ENCODE measurements at places on chromosomes 2 and 18.

- no peak for DNase-seq
Observed at GRCh38 chr2:120396013-120396860, 50.3 kb downstream of the INHBB start.

- DNase-seq, result no peak
Observed at GRCh38 chr2:188158337-188159100, 133.2 kb upstream of the GULP1 start.

DNA sequence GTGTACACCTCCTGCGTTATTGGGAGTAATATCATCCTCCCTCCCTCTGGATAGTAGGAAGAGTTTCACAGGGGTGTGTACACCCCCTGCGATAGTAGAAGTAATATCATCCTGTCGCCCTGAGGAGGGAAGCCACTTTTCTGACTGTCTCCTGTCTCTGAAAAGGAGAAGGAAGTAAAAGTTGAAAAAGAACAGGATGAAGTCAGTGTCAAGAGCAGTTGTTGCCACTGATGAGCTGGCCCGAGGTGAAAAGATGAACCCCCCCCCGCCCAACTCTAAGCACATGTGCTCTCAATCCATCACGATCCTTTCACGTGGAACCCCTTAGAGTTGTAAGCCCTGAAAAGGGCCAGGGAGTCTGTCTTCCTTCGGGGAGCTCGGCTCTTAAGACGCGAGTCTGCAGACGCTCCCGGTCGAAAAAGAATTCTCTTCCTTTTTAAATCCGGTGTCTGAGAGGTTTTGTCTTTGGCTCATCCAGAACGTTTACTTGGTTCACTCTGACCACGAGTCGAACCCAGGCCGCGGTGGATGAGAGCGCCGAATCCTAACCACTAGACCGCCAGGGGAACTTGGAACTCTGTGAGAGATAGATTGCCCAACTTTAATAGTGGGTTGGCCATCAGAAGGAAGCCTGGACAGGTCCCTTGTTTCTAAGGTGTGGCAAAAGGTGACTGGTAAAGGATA, 22.4 kb upstream of the NAGK start:
- no peak for DNase-seq

- no peak for DNase-seq
Observed at GRCh38 chr2:238160206-238161129, 1.7 kb downstream of the ERFE start.

- DNase-seq, result no peak
Observed at GRCh38 chr2:44941551-44942234, at the start of gene SIX3. TSS of gene SIX3 (plus strand) at chr2:44941702. CDS start at chr2:44942105, 403 bp downstream.

DNA sequence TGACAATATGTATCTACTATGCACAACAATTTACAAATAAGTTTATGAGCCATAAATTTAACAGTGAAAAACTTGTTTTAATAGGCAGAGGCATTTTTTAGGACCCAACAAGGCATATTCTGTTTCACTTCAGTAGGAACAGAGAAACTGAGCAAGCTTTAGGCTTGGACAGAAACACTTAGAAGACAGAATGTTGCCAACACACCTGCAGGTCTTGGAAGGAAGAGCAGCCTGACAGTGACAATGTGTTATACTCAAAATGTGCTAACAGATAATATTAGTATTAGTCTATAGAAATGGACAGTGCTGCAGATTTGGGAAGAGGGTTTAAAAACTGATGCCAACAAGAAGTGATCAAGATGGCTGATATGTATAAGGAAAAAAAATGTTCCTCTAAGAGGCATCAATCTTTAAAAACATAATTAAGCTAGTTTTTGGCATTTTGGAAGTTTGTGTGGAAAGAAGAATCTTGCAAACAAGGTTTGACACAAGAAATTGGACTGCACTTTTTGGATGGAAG, 297.1 kb upstream of the FSIP2 start:
- no peak for DNase-seq

GRCh38 chr2:229348128-229348527, 77.0 kb upstream of the PID1 start:
- DNase-seq, result no peak

GRCh38 chr2:96146881-96147592, 1.8 kb upstream of the DUSP2 start:
- DNase-seq, result no peak

- DNase-seq, result no peak
Observed at GRCh38 chr18:35618696-35619095, 37.2 kb downstream of the GALNT1 start.

Measured in RPMI8226 (cell line).